ENCODE measurements at places on chromosomes 13 and 19. TPM values are rescaled to one million over a fixed set of nuclear protein-coding genes. Genes with fewer than 3 reads are reported as not detected.

The SIGLEC10 gene
- not detected for total RNA-seq

The TMEM59L gene
- total RNA-seq = 0.65 TPM

- H3K27me3 ChIP-seq = no peaks in the 10 kb centered on the region
- H3K36me3 ChIP-seq = peaks cover 24% of the 10 kb centered on the region
- peak; percentile 46 for DNase-seq
- H3K4me1 ChIP-seq = 0 out of 2 replicates have a peak, but pooled peaks cover 9% of the 10 kb centered on the region
Observed at GRCh38 chr19:56538761-56539263, at the start of gene ZFP28. TSS of gene ZFP28 (plus strand) at chr19:56538948. CDS start at chr19:56539019, 71 bp downstream.

GRCh38 chr19:34428549-34429285, 536 bp downstream of the UBA2 start:
- peaks cover 18% of the 10 kb centered on the region for H3K36me3 ChIP-seq
- no peak for DNase-seq
- no peaks in the 10 kb centered on the region for H3K27me3 ChIP-seq

- 0 out of 2 replicates have a peak, but pooled peaks cover 6% of the 10 kb centered on the region for H3K27me3 ChIP-seq
- H3K27ac ChIP-seq = no peak overlapping the region
- no peak for DNase-seq
- H3K36me3 ChIP-seq = no peaks in the 10 kb centered on the region
- H3K4me3 ChIP-seq = no peak overlapping the region
Observed at GRCh38 chr19:9171393-9171991, 7.3 kb upstream of the OR7D2 start.
